Stimulated activated naive CD8-positive, alpha-beta T cell treated with anti-CD3 and anti-CD28 coated beads, Interleukin-15, amount 100 ng/mL, for 72 hours (primary cell): ENCODE measurements at places on chromosomes 5 and 9.

- DNase-seq = no peak
These were observed 69.3 kb downstream of the ALDH7A1 start for GRCh38 chr5:126525630-126526245.

DNA sequence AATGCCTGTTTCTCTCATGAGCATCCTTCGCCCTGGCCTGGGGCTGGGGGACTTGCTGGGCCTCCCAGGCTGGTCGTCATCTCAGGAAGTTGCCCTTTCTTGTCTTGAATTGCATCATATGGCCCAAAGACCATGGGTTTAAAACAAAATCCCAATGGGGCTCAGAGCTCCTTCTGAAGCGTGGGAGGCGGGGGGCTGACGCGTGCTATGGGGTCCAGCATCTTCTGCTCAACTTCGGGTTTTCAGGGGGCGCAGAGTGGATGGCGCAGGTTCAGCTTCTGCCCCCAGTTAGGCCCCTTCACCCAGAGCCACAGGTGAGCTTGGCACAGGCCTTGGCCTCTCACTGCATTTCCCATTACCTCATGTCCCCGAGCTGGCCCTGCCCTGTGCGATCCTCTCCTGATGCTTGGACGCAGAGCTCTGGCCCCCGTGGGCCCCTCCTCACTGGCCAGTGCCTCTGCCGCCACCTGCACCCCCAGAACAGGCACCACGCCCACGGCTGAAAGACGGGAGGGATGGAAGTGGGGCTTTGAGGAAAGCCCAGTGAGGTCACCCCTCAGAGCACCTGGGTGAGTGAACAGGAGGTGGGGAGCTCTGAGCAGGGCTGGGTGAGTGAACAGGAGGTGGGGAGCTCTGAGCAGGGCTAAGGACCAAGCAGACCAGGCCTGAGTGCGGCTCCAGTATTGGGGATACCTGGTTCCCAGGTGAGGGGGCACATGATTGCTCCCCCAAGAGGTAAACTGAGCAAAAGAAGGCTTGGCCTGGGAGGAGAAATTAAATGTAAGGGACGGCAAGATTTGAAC, 56.0 kb downstream of the TRIP13 start:
- no peak for DNase-seq

GRCh38 chr9:79292731-79293280, 279.0 kb upstream of the TLE4 start:
- DNase-seq = no peak

DNA sequence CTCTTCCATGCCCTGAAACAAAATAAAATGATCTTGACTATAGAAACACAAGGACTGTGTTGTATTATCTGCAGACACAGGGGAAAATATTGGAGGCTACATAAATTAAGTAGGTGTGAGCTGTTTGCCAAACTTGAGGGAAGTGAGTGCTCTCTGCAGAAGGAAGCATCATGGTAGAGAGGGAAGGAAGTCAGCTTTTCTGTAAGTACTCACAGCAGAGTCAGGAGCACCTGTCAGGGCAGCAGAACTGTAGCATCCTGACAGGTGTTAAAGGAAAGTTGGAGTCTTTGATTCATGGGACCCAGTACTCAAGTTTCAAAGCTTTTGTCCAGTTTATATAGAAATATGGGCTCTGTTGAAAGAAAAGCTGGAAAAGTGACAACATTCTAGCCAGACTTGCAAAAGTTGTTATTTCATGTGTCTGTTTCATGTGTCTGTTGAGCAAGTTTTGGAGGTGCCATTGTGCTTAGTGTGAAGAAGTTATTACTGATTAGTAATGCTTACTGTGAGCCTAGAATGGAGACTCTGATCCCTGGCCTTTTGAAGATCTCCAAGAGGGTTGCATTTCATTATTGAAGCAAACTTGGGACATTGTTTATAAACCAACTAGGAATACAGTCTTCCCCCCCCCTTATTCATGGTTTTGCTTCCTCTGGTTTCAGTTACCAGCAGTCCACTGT, 194.7 kb downstream of the SPATA31D1 start:
- no peak for DNase-seq

DNA sequence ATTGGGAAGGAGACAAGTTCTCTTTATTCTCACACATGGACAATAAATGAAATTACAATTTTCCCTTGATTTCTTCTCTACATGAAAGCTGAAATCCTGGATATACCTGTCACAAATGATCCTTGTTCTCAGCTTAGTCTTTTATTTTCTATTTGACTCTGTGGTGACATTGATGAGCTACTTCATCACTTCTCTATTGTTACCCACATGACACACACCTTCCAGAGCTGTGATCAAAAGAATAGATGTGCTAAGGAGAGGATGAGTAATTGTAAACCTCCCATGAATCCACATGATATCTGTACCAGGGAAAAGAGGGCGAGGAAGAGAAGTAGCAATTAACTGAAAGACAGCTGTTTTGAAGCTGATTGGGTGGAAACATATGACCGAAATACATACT, 102.0 kb downstream of the CAVIN4 start:
- DNase-seq = no peak

DNA sequence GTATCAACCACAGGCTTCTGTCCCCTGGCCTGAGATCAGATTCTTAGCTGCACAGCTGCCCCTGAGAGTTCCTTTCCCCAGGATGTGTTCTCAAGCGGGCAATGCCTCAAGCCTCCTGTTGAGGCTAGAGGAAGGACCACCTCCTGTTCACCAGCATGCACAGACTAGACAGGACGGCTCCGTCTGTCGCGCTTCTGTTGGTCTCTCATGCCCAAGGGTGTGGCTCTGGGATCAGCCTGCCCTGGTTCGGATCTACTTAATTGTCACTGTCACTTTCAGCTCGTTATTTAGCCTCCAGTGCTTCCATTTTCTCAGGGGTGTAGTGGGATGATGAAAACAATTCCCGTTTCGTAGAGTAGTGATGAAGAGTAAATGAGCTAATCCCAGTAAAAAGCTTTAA, 103.1 kb downstream of the KCNIP1 start:
- no peak for DNase-seq

GRCh38 chr5:107203243-107203642, 467.5 kb downstream of the EFNA5 start:
- no peak for DNase-seq

GRCh38 chr5:54049963-54050362, 260.4 kb downstream of the ARL15 start:
- DNase-seq = no peak

GRCh38 chr5:90406466-90406865, 3.1 kb downstream of the CETN3 start:
- no peak for DNase-seq

GRCh38 chr5:54086191-54086590, 224.2 kb downstream of the ARL15 start:
- DNase-seq = no peak

- no peak for DNase-seq
These were observed 79.5 kb downstream of the RFX3 start for GRCh38 chr9:3446313-3446712.

DNA sequence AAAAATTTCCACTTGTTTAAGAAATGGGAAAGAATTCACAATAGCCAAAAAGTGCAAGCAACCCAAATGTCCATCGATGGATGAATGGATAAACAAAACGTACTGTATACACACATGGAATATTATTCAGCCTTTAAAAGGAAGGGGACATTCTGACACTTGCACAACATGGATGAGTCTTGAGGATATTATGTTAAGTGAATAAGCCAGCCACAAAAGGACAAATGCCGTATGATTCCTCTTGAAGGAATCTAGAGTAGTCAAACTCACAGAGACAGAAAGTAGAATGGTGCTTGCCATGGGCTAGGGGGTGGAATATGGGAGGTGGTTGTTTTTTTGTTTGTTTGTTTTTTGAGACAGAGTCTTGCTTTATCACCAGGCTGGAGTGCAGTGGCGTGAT, 3.8 kb upstream of the ATP6V0E1 start:
- no peak for DNase-seq

- DNase-seq = no peak
These were observed 100.3 kb downstream of the PPP2R2B start for GRCh38 chr5:146778261-146778660.

GRCh38 chr9:125970340-125970739, 223.2 kb downstream of the PBX3 start:
- DNase-seq = no peak

DNA sequence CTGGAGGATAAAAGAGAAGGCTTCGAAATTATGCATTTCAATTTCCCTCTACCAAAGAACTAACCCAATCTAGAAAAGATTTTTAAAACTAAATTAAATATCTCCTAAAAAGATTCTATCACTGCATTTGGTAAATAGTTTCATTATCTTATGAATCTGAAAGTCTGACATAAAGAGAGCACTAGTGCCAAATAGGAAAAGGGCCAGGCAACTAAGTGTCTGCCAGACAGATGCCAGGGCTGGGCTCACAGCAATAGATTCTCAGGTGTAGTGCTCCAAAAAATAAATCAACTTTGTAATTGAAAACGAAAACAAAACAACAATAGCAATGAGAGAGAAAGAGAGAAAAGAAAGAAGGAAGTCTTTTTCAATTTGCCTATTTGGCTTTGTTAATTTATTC, 157.7 kb upstream of the GNA14 start:
- DNase-seq = no peak

GRCh38 chr5:97528941-97529340, 345.9 kb upstream of the RIOK2 start:
- no peak for DNase-seq

DNA sequence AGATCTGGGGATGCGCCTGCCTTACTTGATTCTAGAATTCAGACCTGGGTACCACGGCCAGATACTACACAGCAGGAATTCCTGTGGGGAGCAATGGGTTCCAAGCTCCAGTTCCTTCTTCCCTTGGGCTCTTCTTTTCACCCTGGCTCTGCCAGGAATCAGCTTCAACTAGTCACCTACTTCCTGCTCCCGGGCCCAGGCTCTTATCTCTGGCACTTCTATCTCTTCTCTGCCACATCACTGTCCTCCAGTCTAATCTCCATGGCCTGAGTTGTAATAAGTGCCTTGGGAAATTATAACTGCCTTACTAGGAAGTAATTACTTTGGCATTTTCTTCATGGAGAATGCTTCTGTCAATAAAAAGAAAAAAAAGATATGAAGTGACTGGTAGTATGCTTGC, 26.2 kb upstream of the SERINC5 start:
- no peak for DNase-seq

DNA sequence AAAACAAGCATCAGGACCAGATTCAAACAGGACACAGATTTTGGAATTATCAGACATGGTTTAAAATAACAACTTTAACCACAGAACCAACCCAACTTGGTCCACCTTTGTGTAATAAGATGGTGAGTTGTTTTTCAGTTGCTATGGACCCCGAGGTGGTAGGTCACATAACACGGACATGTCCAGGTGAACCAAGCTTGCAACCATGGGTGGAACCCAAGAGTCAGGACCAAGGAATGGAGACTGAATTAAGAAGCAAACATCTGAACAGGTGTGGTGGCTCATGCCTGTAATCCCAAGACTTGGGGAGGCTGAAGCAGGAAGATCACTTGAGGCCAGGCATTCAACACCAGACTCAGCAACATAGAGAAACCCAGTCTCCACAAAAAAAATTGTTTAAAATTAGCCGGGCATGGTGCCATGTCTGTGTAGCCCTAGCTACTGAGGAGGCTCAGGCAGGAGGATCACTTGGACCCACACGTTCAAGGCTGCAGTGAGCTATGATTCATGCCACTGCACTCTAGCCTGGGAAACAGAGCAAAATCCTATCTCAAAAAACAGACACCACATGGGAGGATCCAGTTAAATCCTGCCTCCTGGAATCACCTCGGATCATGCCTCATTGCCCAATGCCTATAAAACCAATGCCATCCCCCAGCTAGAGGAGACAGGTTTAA, 10.6 kb downstream of the PTBP3 start:
- no peak for DNase-seq
